ENCODE measurements at places on chromosomes 7 and 10.

- peak; percentile 72 for DNase-seq
Measured at GRCh38 chr7:100585511-100586265, at the start of gene LRCH4. Gene LRCH4 (minus strand): TSS chr7:100586129. CDS start chr7:100586100, 29 bp downstream.

- DNase-seq = no peak
Measured at GRCh38 chr10:132237871-132238270, 51.1 kb downstream of the DPYSL4 start.

DNA sequence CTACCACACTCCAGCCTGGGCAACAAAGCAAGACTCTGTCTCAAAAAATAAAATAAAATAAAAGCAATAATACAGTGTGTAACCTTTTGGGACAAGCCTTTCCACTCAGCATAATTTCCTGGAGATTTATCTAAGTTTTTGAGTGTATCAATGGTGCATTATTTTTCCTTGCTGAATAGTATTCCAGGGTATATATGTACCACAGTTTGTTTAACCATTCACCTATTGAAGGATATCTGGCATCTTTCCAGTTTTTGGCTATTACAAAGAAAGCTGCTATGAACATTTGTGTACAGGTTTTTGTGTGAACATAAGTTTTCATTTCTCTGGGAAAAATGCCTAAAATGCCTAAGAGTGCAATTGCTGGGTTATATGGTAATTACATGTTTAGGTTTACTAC, 59.9 kb downstream of the RBM20 start:
- no peak for DNase-seq

DNA sequence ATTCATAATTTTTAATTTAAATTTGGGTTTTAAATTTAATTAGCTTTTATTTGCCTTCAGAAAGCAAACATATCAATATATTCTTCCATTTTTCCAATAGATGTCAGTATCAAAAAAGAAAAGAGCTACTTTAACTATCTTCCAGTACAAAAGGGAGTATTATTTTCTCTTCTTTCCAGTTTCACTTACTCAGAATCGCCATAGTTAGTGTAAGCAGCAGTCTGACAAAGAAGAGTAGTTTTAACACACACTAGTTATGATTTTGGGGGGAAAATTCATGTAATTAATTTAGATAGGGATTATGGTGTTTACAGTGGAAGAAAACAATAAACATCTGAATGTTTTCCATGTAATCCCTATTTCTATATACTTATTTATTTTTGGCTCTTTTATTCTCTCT, 272.6 kb upstream of the DGKB start:
- no peak for DNase-seq

DNA sequence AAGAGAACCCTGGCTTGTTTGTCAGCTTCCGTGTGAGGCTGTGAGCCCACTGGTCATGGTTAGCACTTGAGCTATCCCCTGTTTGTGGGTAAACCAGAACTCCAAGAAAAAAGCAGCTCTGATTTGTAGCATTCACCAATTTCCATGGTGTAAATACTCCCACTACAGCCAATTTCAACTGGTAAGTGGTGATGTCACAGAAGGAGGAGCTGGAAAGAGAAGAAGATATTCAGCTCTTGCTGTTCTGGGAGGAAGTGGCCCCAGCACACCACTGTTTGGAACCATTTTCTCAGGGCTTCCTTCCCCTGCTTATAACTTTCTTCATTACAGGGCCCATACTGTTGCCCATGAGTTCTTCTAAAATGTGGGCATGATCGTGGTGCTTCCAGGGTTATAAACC, 500.1 kb upstream of the ZMIZ1 start:
- DNase-seq = no peak

GRCh38 chr7:98621573-98622482, 4.7 kb downstream of the NPTX2 start:
- no peak for DNase-seq

GRCh38 chr10:80075781-80076180, 2.7 kb upstream of the TMEM254 start:
- no peak for DNase-seq

DNA sequence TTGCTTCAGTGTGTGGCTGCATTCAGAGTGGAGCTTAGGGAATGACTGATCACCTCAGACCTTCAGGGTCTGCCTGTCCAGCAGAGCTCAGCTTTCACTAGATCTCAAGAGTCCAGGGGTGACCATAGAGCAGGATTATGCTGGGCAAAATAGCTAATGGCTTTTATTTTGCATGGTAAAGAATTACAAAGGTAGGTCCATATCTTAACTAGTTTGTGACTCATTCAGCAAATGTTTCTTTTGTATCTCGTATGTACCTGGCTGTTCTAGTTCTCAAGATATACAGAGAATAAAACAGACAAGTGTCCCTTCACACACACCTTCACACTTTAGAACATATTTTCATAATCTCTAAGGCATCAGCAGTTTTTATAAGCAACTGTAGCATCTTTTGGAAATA, 180.5 kb downstream of the DYNC1I1 start:
- DNase-seq = no peak

- no peak for DNase-seq
Measured at GRCh38 chr7:44473295-44473694, 17.2 kb downstream of the NUDCD3 start.

GRCh38 chr10:102714621-102715455, at the start of gene SFXN2:
Gene SFXN2 (plus strand): TSS chr10:102714636. CDS start chr10:102726637, 12,001 bp downstream.
- DNase-seq = peak; percentile 68

GRCh38 chr10:3963191-3963673, 178.2 kb upstream of the KLF6 start:
- no peak for DNase-seq

DNA sequence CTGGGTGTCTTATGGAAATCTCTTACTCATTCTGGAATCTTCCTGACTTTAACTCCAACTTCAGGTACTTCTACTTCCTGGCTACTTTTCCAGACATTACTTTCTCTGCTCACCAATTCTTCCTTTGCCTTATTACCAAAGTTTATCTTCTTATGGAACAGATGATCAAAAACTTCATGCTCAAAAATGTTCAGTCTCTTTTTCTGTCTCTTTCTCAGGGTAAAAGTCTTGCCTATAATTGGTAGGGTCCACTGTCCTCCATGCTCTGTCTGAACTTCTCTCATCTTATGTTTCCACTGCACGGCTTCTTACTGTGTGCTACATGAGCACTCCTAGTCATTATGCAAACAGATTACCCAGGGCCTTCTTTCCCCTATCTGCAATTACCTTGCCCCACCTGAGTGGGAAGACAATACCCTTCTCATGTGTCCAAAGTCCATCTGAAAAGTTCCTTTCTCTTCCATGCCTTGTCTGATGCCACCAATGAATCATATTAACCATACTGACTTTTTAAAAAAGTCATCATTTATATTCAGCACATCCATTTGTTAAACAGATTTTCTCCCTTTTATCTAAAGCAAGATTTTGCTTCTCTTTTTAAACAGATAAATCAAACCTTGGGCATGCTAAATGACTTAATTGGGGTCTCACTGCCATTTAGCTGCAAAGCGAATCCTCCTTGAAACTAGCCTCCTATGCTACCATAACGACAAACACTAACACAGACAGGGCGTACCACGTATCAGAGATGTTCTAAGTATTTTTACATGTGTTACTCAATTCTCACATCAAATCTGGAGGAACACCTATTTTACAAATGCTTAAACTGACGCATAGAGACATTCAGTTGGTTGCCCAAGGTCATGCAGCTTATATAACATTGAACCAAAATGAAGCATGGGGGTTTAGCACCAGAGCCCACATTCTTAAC, 48.8 kb downstream of the SEMA3C start:
- DNase-seq = no peak

- peak; percentile 76 for DNase-seq
Measured at GRCh38 chr7:101172854-101173751, 7.0 kb downstream of the NAT16 start.

DNA sequence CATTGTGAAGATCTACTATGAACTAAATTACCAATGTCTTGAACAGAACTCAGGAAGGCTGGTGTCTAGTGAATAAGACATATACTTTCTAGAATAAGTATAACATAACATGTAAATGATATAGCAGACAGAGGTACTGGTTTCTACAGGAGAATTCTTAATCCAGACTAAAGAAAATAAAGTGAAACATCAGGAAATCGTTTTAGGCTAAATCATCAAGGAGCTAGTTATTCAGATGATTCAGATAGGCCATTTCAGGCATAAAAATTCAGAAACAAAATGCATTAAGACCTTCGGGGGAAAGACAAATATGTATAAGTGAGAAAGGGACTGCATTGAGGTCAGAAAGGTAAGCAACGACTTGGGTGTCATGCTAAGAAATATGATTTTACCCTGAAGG, 170.6 kb downstream of the LRRN3 start:
- DNase-seq = no peak

DNA sequence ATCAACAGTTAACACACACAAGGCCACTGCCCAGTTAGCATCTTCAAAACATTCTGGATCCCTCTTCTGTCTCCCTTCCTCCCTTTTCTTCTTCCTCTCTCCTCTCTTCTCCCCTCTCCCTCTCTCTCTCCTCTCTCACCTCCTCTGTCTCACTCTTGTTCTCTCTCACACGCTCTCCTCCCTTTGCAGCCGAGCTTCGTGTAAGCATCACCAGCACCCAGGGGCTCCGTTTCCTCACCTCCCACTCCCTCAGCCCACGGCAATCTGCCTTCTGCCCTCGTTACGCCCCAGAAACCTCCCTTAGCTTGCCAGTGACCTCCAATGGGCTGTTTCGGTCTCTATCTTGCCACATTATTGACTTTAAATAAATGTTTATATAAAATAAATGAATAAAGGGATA, 147.4 kb downstream of the TEX36 start:
- no peak for DNase-seq

GRCh38 chr7:119967221-119967620, 305.8 kb upstream of the KCND2 start:
- no peak for DNase-seq

- DNase-seq = no peak
Measured at GRCh38 chr7:129055294-129055816, 444 bp upstream of the TNPO3 start.

DNA sequence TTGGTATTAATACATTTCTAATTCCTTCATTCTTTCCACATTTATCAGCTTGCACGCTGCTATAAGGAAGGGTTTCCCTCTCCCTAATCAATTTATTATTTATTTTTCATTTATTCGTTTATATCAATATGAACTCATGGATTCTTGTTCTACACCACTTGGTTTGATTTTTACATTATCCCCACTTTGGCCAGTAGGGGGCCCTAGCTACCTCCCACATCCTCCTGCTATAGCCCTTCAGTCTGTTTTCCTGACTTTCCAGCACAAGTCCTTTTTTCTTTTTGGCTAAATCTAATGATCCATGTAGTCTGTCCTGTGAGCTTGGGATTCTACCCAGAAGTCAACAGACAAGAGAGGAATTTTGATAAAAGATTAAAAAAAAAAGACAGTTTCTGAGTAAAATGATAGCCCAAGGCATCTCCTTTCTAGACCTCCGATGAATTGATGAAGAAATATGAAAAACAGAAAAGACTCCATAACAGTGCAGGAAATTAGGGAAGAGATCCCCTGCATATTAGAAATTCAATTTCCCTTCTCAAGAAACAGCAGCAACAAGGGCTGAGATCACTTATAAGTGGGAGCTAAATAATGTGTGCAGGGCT, 47.7 kb downstream of the LYZL2 start:
- DNase-seq = no peak

- DNase-seq = no peak
Measured at GRCh38 chr10:46239247-46239646, 47.5 kb upstream of the ANTXRL start.

- DNase-seq = no peak
Measured at GRCh38 chr10:17365402-17365801, 89.0 kb downstream of the ST8SIA6 start.

GRCh38 chr7:153399554-153399940, 640.0 kb downstream of the ACTR3B start:
- no peak for DNase-seq

- DNase-seq = no peak
Measured at GRCh38 chr10:71582019-71582418, 137.6 kb downstream of the C10orf105 start.

DNA sequence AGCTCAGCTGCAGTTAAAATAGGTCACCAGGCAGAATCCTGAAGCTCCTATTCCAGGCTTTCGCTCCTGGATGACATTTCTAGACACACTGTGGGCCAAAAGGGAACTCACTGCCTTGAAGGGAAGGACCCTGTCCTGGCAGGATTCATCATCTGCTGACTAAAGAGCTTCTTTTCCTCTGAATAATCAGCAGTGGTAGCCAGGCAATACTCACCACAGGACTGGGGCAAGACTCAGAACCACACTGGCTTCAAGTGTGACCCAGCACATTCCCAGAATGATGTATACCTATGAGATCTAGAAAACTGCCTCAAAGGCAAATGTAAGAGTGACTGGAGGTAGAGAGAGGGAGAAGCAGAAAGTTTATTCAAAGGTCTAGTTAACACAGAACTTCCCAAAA, 29.5 kb upstream of the EBF3 start:
- no peak for DNase-seq

DNA sequence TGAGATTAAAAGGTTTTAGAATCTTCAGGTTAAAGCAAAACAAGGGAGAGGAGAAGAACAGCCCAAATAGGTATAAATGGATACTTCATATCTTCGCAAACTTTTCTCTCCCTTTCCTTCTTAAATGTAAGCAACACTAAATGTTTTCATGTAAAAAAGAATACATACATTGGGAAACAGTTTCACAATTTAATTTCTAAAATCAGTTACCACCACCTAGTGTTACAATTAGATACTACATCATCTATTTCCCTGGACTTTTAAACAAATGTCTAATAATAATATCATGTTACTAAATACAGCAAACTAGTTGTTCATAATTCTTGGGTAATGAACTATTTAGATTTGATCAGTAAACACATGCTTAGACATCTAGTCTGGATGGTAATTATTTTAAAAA, 35.8 kb downstream of the MINDY3 start:
- DNase-seq = no peak

DNA sequence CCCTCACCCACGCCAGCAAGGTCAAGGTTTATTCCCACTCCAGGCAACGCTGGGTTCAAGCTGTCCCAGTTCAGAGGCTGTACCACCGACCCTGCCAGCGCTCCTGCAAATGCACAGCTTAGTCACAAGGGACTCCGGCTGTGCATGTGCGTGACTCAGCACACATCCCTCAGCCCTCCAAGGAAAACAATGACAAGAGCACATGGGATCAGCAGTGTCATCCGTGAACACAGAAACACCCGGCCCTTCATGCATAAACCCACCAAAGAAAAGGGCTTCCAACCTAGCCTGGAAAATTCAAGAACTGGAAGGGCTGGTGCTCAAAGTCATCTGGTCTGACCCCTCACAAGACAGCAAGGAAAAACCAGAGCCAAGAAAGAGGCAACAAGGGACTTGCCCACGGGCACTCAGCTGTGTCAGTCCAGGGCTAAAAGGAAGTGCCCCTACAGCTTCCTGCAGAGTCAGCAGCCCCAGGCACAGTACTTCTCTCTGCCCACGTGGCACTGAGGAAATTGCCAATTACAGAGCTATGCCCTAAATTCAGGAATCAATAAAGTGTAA, 106.1 kb downstream of the KCNMA1 start:
- DNase-seq = no peak

Data from ureter (tissue), 1 donor.